ENCODE measurements at places on chromosomes 3 and 15.

- no peak for DNase-seq
These were observed 17.8 kb downstream of the TEX9 start for GRCh38 chr15:56383010-56383409.

- DNase-seq = no peak
These were observed 57.3 kb downstream of the FRMD5 start for GRCh38 chr15:44137750-44138149.

GRCh38 chr3:102112704-102113230, 263.5 kb downstream of the NFKBIZ start:
- DNase-seq = no peak

- DNase-seq = no peak
These were observed 2.3 kb downstream of the SHOX2 start for GRCh38 chr3:158103887-158104327.

- DNase-seq = no peak
These were observed 8.6 kb upstream of the ITPKA start for GRCh38 chr15:41484937-41485625.

DNA sequence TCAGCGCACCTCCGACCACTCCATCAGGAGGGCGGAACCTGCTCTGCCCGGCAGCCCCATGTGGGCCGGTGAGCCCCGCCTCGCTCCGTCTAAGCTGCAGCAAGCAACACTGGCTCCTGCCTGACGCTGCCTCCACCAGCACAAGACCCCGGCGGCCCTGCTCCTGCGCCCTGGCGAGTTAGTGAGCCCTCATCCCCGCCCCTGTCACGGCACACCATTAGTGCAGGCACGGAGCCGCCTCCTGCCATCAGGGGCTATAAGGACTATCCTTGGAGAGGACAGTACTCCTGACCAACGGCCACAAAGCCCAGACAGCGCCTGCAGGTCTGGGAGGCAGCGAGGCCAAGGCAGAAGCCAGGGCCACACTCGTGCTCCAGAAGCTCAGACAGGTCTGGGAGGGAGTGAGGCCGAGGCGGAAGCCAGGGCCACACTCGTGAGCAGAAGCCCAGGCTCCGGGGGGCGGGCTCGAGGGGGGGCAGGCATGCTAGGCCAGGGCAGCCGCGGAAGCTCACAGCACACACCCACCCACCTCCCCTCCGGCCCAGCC, 39.4 kb downstream of the TNK2 start:
- no peak for DNase-seq

GRCh38 chr3:190666821-190667220, 152.9 kb downstream of the IL1RAP start:
- no peak for DNase-seq

- DNase-seq = no peak
These were observed 25.4 kb downstream of the CYP8B1 start for GRCh38 chr3:42850263-42850662.

DNA sequence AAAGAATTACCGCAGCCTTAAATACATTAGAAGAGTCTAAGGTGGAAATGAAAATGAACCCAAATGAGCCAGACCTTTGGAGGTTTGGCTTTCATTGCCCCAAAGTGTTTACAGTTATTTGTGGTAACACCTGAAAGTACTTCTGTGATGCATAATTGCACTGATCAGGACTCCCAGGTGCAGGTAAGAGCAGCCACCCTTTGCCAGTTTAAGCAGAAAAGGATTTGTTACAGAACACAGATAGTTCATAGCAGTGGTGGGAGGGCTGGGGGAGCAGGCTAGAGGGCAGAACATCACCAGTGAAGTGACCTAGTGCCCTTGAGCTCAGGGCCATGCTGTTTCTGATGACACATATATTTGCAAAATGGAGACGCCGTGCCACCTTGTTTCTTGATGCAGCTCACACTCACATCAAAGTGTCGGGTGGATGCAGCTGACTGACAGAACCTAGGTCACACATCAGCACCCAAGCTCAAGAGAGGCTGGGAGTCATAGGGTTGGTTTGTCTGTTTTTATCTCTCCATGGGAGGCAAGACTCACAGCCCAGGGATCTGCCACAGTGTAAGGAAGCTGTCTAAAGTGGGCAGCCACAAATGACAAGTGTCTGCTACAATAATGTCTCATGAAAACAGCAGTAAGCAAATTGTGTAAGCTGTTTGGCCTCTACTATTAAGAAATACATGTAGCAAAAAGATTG, 49.1 kb downstream of the NEK11 start:
- DNase-seq = no peak

DNA sequence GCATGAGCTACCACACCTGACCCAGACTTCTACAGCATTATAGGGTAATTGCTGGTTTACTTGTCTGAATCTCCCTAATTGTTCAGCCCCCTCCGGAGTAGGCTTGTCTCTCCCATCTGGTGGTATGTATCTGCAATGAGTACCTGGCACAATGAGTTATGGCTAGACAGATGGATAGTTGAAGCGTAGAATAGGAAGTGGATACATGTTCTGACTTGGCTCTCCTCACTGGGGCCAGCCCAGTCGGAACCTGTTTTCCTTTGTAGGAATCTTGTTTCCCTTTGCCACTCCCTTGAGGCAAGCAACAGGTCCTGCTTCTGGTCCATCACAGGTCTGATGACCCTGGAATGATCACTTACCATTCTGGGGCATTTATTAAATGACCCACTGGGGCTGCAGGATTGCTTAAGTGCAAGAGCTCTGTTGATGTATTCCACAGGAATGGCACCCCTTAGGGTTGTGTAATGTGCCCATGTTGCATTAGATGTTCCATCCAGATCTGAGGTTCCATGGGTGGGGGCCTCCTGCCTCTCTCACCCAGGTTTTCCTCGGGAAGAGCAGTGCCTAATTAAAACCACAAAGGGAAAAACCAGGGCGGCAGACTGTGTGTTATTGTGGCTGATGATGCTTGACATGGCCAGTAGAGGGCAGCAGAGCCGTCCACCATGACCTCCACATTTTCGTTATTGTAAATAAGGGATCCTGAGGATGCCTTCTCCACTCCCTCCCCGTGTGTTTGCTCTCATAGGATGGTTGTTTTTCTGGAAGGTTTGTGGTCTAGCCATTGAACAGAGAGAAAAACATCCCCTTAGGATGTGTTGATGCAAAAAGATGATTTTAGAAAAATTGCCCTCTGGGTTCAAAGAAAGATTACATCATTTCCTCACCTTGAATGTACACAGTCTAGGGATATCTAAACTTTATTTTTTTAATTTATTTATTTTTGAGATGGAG, 58.0 kb downstream of the CMTM8 start:
- no peak for DNase-seq

- DNase-seq = no peak
These were observed 13.9 kb upstream of the HES1 start for GRCh38 chr3:194121891-194122631.

DNA sequence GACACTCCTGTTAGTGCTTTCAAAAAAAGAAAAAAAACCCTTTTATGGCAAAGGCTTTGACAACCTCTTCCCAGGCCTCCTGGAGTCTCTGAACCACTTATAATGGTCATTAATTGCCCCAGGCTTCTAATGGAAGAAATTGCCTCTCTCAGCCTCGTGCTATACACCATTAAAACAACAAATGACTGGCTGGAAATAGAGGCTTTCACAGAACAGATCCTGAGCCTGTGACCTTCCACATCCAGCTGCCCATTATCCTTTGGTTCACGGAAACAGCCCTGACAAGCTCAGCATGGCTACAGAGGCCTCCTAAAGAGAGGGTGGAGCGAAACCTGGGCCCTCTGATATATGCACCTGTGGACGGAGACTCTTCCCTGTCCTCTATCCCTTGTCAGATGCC, 26.8 kb upstream of the MKRN3 start:
- no peak for DNase-seq

DNA sequence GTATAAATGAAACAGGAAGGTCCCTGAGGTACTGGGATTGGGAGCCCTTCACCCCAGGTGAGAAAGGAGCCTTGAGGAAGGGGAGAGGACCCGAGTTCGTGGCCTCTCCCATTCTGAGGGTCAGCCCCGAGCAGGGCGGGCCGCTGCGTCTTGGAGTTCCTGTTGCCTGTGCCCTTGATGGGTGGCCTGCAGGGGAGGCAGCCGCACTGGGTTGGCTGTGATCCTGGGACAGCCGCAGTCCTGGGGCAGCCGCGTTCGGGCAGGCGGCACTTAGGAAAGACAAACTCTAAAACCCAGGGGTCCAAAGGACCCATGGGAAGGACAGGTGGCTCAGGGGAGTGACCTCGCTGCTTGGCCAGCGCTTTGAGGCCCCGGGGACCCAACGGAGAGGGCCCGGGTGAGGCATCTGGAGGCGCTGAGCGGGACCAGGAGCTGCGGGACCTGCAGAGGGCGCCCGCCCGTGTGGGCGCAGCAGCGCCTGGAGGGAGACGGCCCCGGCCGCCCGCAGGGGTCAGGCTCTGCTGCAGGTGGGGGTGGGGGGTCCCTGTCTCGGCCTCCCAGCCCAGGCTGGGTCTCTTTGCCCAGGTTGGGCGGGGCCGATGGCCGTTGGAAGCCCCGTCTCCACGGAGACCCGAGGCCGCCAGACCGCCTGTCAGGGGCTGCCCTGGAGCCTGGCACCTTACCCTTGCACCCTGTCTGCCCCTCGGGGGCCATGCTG, 65.1 kb downstream of the HMCES start:
- no peak for DNase-seq
